ENCODE measurements at places on chromosomes 3 and 15.
A peak's percentile ranks its signal among the peaks of the same experiment; 100 is the strongest.

DNA sequence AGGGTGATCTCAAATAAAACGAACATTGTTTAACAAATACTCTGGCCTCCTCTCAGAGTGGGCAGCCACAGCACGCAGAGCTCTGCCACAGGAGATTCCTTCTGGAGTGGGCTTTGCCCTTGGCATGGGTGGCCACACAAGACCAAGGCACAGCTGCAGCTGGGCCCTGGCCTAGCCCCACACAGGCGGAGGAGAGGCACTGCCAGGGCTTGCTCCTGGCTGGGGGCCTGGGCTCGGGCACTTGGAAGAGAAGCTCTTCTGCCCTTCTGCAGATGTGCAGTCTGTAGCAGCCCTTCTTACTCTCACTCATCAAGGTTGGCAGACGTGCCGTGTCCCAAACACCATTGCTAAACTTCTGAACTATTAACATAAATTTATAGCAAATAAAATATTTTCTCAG, 67.2 kb downstream of the CRTC3 start:
- no peak for DNase-seq

- DNase-seq, result peak; percentile 95
These were observed 32.0 kb downstream of the ZBTB38 start for GRCh38 chr3:141400073-141400971.

DNA sequence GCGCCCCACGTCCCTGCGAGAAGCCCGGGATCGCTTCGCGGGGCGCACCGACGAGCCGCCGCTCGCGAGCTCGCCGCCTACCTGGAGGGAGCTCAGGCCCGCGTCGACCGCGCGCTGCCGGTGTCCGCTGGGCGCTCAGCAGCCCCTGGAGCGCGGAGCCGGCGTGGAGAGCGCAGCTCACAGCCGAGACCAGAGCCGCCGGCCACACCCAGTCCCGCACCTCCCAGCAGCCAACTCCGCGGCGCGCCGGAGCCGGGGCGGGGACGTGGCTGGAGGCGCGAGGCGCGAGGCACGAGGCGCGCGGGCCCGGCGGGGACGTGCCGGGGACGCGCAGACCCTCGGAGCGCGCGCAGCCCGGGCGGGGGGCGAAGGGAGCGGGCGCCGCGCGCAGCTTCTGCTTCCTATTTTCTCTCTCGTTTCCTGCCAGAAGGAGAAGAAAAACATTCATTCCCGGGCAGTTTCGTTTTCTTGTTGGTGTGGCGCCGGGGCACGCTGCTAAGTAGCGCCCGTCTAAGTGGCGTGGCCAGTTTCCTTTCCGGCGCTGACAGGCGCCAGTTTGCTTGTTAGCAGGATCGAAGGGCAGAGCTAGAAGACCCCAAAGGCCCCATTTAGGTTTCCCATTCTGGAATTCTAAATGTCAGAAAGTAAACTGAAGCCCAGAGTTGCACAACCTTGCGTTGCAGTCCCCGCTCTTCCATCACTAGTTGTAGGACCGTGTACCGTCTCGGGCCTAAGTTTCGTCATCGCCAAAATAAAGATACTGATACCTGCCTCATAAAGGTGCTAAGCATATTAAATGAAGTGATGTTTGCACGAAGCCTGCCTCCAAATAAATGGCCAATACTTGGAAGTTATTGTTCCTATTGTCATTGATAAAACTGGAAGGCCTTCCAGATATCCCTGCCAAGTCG, at the start of gene GNB4:
GNB4 (minus strand) TSS at position 206 of the 911 bp plus-strand sequence. CDS start 25,270 bp downstream, outside the sequence.
- peak; percentile 83 for DNase-seq

DNA sequence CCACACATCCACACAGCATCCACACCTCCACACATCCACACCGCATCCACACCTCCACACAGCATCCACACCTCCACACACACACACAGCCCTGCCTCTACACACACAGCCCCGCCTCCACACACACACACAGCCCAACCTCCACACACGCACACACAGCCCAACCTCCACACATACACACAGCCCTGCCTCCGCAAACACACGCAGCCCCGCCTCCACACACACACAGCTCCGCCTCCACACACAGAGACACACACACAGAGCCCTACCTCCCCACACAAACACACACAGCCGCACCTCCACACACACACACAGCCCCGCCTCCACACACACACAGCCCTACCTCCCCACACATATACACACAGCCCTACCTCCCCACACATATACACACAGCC, 4.7 kb downstream of the MESP1 start:
- DNase-seq, result no peak

DNA sequence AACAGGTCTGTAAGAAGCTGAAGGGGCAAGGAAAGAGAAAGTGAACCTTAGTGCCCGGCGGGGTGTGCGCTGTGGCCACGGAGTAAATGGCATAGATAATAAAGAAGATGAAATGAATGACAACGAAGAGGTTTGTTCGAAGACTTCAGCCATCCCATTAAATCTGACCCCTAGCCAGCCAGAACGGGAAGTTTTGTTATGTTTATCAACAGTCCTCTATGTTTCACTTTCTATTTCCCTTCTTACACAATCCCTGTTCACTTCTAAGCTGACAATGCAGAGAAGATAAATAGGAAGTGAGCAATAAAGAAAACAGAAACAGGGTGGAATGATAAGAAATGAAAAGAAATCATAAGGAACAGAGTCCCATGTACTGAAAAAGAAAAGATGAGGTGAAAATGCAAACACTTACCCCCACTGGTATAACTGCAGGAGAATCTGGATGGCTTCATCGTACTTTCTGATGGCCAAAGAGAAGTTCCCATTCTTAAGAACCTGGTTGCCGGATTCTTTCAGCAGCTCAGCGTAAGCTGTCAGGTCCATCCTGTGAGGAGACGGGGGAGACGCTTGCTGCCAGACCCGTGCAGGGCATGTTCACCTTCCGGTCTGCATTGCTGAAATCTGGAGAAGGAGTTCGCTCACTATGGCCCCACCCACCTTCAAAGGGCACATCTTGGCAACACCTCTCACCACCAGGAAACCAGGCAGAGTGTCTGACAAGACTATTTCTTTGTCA, 36.8 kb downstream of the TRANK1 start:
- DNase-seq, result no peak

DNA sequence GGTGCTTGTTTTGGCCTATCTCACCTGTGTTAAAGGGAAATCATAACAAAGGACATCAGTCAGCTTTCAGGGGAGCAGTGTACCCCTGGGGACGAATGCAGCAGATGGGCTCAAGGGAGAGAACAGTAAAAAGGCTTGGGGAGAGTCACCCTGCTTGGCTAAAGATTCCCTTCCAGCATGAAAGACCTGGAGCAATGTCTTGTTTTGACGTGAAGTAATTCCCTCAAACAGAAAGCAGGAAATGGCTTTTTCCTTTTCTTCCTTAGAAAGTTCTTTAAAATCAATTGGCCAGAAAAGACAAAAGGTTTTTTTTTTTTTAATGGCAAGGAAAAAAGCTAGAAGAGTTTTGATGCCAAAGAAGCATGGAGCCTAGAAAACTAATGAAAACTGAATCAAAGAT, 56.5 kb upstream of the PARL start:
- no peak for DNase-seq

DNA sequence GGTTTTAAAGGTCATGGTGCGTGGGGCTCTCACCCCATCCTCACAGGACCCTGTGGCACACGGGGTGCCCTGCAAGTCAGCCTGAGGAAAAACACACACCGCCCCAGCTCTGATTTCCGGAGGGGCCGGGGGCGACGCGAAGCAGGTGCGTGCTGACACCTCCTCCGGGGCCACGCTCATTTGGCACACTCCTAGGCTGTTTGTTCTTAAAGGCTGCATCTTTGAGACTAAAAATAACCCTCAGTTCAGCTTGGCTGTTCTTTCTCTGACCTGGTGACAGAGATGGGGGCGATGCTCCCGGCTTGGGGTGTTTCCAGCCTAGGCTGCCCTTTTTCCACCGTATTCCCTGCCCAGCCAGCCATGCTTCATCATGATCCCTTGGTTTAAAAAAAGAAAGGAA, 141.5 kb upstream of the TPM1 start:
- DNase-seq, result no peak

DNA sequence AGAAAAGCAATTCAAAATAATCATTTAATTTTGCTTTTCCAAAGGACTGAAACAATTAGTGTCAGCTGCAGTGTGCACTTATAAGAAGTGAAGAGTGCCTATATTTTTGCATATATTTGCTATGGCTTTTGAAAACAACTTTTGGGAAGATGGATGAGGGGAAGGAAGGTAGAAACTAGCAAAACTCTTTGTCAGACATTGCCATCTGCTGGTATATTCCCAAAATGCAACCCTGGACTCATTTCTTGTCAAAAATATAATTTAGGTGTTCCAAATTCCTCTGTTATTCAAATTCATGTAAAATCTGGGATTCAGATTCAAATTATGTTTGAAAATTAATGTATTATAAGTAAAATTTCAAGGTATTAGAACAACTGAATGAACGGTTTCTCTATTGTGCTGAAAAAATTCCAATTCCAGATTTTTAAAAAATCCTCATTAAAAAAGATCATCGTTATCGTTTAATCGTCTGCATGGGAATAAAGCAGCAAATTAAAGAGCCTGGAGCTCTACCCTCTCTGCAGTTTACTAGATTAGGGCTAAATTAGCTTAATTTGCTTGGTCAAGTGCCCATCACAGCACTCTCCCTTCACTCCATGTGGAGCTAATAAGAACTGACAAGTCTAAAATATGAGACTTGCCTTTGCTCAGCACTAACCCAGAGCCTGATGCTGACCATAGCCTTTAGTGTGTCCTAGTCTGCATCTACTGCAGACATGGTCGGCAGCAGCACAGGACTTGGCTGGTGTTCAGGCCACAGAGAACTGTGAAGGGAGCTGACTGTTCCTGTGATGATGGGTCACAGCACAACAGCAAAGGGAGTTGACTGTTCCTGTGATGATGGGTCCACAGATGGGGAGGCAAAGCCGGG, 67.9 kb upstream of the MITF start:
- DNase-seq, result peak; percentile 63

- DNase-seq, result no peak
These were observed 265.1 kb upstream of the NR2E3 start for GRCh38 chr15:71545223-71545760.

DNA sequence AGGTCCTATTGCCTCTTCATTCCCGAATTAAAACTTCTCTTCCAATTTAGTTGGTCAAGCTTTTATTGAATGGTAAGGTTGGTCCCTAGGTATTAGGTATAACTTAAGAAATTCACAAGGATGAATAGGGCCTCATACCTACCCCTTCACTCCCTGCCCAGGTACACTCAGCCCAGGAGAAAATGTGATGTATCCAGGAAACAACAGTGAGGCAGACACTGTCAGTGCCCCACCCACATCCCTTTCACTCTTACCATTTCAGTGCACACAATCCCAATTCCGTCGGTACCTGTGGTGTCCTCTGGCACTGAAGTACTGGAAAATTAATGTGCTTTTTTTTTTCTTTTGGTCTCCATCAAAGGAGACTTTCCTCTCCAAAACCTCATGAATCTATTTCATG, 10.5 kb upstream of the C3orf49 start:
- DNase-seq, result no peak

- DNase-seq, result no peak
These were observed 40.7 kb downstream of the RAB6B start for GRCh38 chr3:133855002-133855370.

- DNase-seq, result no peak
These were observed 103.7 kb upstream of the ATP2B2 start for GRCh38 chr3:10609134-10609533.

DNA sequence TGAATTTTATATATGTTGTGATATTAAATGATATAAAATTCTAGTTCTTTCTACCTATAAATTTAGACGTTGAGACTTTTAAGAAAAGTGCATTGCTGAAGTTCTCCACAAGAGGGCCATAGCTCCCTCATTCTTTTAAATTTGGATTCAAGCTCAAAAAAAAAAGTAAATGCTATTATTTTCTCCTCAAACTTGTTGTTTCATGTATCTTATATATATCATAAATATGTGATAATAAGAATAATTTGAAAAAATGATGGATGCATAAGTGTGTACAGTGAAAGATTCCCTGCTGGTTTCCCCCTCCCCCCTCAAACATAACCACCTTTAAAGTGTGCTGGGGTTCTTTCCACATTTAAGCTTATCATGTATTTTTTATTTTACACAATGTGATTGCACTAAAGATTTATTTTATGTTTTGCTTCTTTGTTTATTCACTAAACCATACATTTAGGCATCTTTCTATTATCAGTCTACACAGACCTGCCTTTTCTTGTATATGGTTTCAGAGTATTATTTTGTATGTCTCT, 769.4 kb upstream of the GOLIM4 start:
- peak; percentile 43 for DNase-seq

DNA sequence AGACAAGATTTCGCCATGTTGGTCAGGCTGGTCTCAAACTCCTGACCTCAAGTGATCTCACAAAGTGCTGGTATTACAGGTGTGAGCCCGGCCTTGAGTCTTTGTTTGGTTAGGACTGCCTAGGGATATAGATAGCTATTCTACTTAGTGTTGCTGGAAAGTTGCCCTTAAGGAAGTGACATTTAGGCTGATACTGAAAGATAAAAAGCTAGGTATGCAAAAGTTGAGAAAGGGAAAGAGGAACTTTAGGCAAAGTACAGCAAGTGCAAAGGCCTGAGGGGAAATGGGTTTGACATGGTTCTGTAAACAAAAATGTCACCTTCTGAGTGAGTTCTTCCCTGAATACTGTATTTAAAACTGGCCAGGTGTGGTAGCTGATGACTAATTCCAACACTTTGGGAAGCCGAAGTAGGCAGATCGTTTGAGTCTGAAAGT, 111.5 kb downstream of the ZNF609 start:
- no peak for DNase-seq

DNA sequence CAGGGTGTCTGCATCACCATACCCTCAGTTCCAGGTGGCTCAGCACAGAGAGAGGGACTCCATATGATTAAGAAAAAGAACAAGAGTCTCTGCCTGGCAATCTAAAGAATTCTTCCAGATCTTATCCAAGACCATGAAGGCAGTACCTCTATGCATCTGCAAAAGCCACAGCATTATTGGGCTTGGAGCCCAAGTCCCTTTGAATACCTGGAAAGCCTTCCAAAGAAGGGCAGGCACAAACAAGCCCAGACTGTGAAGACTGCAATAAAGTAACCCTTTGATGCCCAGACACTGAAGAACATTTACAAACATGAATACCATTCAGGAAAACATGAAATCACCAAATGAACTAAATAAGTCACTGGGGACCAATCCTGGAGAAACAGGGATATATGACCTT, 60.9 kb upstream of the DIPK2A start:
- DNase-seq, result no peak

DNA sequence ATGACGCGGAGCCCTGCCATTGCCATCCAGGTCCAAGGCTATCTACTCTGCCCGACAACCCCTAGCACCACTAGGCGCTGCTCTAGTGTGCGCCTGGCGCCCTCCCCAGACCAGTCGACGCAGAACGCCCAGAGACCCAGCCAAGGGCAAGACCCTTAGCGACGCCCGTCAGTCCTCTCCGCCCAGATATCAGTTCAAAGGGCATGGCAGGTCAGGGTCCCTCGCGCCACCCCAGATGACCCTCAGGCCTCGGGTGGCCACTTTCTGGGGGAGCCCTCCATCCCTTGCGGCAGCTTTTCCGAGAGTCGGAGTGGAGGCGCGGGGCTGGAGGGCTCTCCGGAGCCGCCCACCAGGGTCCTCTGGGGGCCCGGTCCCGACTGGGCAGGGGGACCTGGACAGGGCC, 371 bp upstream of the CLSTN2 start:
- DNase-seq, result peak; percentile 94

All from NCI-H82 (cell line).